Airway epithelial cell (primary cell): ENCODE measurements at places on chromosomes 1 and 21. TPM values are rescaled to one million over a fixed set of nuclear protein-coding genes. Genes with fewer than 3 reads are reported as not detected.

LORICRIN gene
- not detected in 2 replicates for total RNA-seq

LENEP gene
- 0.92 TPM in 1 of 2 replicates, not detected in the other for total RNA-seq

GPR161 gene
- 8.5 and 11.8 TPM in 2 replicates for total RNA-seq

AK4 gene
- total RNA-seq, result 37.2 and 39.7 TPM in 2 replicates

HES4 gene
- 56.3 and 58.9 TPM in 2 replicates for total RNA-seq

RGSL1 gene
- total RNA-seq, result not detected in 2 replicates

KRTAP10-7 gene
- not detected in 2 replicates for total RNA-seq

GPR137B gene
- 14.5 and 22.8 TPM in 2 replicates for total RNA-seq

MRPL55 gene
- total RNA-seq, result 119 and 123 TPM in 2 replicates

GSTM4 gene
- 5.1 and 8.5 TPM in 2 replicates for total RNA-seq

NOS1AP gene
- 0.07 and 1.6 TPM in 2 replicates for total RNA-seq

MROH9 gene
- not detected in 2 replicates for total RNA-seq

SYT14 gene
- total RNA-seq, result not detected in 2 replicates

KRTAP12-4 gene
- total RNA-seq, result not detected in 2 replicates

CD101 gene
- 0.07 and 0.14 TPM in 2 replicates for total RNA-seq

OR10Z1 gene
- total RNA-seq, result not detected in 2 replicates

CYP4A22 gene
- not detected in 2 replicates for total RNA-seq

IL12RB2 gene
- 0.19 and 0.56 TPM in 2 replicates for total RNA-seq

ALPL gene
- not detected in 2 replicates for total RNA-seq

OR6N1 gene
- not detected in 2 replicates for total RNA-seq

CHRM3 gene
- total RNA-seq, result under 0.01 TPM in 1 of 2 replicates, not detected in the other

SLC2A5 gene
- 0.37 and 0.42 TPM in 2 replicates for total RNA-seq

ANGPTL7 gene
- total RNA-seq, result not detected in 2 replicates

KRTAP8-1 gene
- not detected in 2 replicates for total RNA-seq

TRIM45 gene
- 0.65 and 1.7 TPM in 2 replicates for total RNA-seq

TMEM240 gene
- total RNA-seq, result 0.23 and 0.35 TPM in 2 replicates

LINGO4 gene
- total RNA-seq, result not detected in 2 replicates

PAPPA2 gene
- 0.05 TPM in 1 of 2 replicates, not detected in the other for total RNA-seq

IQCC gene
- total RNA-seq, result 1.9 and 3.5 TPM in 2 replicates

CFAP57 gene
- total RNA-seq, result 0.14 TPM in 1 of 2 replicates, not detected in the other

WNT2B gene
- total RNA-seq, result 0.56 and 0.65 TPM in 2 replicates

E2F2 gene
- total RNA-seq, result 1.7 and 2.1 TPM in 2 replicates

NID1 gene
- total RNA-seq, result 5.6 and 6.3 TPM in 2 replicates

KCNA2 gene
- not detected in 2 replicates for total RNA-seq

SSR2 gene
- total RNA-seq, result 355 and 375 TPM in 2 replicates

CFHR2 gene
- total RNA-seq, result not detected in 2 replicates

RNU1-4 gene
- total RNA-seq, result under 0.01 TPM in 2 replicates
